ENCODE measurements at places on chromosomes 5 and 9.

- DNase-seq: no peak
These were observed 5.2 kb downstream of the ANKDD1B start for GRCh38 chr5:75616371-75616881.

DNA sequence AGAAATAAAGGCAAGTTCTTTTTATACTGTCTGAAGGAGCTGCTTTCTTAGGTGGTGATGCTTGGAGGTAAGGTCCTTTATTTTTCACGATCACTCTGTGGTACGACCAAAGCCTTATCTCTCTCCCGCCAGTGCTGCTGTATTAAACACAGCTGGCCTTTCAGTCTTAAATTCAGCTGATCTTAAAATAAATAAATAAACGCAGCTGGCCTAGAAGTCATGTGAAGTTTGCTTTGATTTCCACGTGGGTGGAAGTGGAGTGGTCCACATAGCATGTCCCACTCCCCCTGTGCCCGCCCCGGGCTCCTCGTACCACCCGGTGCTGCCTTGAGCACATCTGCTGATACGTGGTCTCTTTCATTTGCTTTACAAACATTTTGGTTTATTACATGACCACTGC, 260.4 kb downstream of the FANCC start:
- DNase-seq: no peak

DNA sequence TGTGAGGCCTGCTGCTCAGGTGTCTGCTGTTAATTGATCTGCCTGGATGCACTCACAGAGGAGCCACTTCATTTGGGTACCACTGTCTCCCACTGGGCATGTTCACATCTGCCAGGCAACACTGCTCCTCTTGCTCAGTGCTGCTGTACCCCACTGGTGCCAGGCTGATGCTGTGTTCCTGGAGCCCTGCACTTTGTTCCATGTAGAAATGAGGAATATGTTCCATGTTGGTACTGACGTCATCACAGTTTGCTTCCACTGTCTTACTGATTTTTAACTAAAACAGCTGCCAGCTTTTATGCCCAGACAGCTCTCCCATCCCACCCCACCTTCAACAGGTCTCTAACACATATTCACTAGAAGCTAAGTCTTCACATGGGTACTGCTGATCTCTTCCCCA, 355.7 kb downstream of the LRRC70 start:
- DNase-seq: no peak

- DNase-seq: no peak
These were observed 102.7 kb downstream of the FOCAD start for GRCh38 chr9:20786807-20787206.

GRCh38 chr5:54018438-54018837, 291.9 kb downstream of the ARL15 start:
- no peak for DNase-seq

DNA sequence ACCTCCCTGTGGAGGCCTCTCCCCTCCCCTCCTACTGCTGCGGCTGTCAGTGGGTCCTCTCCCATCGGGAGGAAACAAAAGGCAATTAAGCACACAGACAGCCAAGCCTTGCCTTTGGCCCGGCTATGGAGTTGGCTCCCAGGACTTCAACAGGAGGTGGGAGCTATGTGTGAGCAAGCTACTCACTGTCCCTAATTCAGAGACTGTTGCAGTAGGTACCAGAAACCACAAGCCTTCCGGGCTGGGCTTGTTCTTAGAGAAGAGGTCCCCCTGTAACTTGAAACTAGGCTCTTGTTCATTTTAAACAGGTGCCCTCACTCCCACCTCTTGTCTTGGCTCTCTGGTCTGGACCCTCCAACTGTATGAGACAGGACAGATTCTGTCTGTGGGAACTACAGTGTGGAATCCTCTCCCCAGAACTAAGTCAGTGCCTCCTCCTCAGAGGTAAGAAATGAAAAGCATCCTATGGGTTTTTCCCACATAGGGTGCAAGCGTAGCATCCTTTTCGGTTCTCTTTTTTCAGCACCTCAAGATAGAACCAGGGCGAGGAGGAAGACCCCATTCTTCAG, 561.1 kb downstream of the EBF1 start:
- no peak for DNase-seq

GRCh38 chr5:116377276-116378006, 197.2 kb downstream of the SEMA6A start:
- DNase-seq: no peak

DNA sequence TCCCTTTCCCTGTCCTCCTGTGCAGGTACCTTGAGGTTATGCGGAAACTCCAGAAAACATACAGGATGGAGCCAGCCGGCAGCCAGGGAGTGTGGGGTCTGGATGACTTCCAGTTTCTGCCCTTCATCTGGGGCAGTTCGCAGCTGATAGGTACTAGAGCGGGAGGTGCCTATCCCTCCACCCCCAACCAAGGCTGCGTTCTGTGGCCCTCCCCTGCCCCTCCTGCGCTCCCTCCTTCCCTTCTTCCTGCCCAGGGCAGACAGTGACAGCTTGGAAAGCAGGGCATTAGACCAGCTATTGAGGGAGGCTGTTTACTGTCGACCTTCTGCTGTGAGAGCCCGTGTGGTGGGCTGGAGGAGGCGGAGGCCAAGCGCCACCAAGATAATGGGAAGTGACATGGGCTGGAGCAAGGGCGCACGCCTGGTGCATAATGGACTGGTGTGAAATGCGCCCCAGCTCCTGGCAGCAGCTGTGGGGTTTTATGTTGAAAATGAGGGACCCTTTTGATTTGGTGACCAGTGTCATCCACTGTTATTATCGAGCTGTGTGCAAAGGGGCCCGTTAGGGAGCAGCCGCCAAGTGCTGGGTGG, 25.3 kb downstream of the PTPA start:
- no peak for DNase-seq

- DNase-seq: no peak
These were observed 3.1 kb downstream of the RANBP3L start for GRCh38 chr5:36298552-36298951.

DNA sequence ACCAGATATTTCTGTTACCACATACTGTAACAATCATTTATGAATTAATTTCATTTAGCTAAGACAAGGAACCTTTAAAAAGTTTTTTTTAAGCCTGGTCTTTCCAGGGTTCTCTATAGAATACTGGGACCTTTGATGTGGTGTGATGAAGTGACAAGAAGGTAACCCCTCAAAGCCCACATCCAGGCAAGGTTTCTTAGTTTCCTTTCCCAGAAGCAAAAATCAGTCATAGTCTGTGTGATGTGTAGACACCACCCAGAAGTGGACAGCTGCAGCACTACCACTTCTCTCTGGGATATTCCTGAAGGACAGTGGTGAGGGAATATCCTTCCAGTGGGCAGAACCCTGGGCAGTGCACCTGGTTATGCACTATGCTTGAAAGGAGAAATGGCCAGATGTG, 115.6 kb downstream of the TTC39B start:
- DNase-seq: no peak

DNA sequence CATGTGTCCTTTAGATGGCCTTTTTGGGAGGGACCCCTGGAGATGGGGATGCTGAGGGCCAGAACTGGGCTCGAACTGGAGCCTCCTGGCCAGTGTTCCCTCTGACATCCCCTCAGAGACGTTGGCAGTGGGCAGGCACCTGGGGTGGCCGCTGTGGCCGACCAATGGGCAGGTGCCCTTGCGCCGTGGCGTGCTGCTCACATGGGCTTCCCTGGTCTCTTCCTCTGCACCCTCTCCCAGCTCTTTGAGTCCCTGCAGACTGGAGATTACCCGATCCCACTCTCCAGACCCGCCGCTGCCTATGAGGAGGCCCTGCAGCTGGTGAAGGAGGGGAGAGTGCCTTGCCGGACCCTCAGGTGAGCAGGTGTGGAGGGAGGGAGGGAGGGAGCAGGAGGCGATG, 19.9 kb upstream of the DOLPP1 start:
- no peak for DNase-seq

GRCh38 chr9:121768416-121769015, 117.1 kb downstream of the DAB2IP start:
- DNase-seq: no peak

GRCh38 chr9:129696944-129697655, 31.7 kb downstream of the PRRX2 start:
- DNase-seq: no peak

GRCh38 chr9:133835262-133835901, 97.2 kb upstream of the SARDH start:
- DNase-seq: no peak

DNA sequence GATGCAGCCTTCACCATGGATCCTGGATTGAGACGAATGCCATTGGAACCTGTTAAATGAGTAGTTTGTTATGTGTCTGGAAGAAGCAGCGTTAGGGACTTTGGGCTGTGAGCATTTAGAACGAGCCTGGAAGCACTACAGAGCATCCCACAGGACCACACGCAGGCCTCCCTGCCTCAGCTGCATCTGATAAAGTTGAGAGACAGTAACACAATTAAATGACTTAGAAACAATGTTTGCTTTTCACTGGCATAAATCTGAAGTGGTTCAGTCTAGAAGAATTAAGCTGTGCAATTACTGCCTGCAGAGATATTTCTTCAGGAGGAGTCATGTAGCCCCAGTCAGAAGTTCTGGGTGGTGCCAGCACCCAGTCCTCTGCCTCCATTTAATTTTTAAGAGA, 9.8 kb upstream of the TLX3 start:
- DNase-seq: no peak

DNA sequence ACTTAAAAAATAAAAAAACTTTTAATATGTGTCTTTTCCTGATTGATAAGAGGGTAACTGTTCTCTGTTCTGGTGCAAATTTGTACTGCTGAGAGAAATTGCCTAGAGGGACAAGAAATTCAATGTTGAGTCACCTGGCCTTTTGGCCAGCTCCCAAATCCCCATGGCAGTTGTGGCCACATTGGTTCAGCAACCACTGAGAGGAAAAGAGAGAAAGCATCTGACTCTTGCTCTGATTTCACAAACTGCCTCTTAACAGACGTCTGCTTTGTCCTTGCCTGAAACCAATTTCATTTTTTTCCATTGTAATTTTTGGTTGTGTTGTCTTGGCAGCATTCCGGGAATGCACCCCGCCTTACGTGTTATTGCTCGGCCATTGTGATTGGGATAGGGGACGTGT, 42.4 kb downstream of the NTRK2 start:
- no peak for DNase-seq

GRCh38 chr5:55062039-55062779, 38.2 kb downstream of the GZMK start:
- DNase-seq: peak; percentile 58

GRCh38 chr5:115428676-115429075, 115.9 kb downstream of the FEM1C start:
- DNase-seq: no peak

DNA sequence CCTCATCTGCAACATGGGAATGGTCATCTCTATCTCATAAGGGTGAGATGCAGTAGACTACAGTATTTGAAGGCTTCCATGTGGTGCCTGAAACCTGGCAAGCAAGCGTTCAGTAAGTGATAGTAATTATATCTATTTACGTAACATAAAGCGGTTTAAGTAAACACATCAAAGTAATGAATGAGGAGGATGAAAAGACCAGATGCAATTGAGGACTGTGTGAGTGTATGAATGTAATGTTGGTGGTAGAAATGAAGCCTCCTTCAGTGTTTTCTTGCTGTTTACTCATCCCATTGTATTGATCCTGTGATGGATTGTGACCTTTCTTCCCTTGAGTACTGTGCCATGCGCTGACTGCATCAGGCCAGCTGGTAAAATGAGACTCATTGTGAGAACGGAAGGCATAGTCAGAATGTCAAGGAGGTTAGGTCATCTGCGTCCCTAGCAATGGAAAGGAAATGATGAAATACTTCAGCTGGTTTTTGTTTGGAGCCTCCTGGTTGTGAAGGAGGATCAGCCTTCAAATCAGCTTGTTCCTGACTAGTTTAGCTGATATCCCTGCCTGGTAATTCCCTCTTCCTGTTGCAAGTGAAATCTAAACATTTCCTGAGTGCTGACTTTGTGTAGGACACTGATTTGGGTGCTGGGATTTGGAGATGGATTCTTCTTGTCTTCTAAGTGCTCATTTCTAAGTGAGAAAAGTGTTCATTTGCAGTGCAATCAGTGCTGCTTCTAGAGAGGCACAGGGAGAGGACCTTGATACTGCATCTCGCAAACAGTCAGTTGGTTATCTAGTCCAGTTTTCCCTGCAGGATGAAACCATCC, 35.6 kb downstream of the TNFSF8 start:
- no peak for DNase-seq

DNA sequence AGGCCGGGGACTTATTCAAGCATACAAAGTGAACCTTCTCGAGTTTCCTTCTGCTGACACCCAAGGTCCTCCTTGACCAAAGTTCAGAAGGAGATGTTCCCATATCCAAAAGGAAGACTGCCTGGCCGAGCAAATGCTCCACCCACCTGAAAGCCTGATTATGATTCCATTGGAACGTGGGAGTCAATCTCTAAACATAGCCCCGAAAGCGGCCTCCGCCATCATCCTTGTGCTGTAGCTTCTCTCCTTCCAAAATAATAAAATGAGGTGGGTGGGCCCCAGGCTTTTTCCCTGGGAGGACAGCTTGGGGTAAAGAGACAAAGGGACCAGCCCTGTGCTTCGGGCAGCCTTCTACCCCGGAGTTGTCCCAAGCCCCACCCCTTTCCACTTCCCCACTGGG, 355.6 kb upstream of the SLC30A5 start:
- DNase-seq: no peak

DNA sequence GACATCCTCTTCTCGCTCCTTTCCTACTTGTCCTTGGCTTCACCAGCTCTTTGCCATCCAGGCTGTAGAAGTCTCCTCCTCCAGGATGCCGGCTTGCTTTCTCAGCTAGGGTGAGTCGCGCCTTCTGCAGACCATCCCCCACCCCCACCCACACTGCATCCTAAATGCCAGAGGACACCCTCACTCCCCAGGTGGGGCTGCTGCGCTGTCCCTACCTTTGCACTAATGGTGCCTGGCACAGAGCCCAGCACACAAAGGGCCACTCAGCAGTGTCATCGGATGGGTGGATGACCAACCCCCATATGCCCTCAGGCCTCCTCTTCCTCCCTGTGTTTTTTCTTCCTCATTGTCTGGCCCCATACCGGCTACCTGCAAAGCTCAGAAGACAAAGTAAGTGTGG, 14.8 kb downstream of the IL9 start:
- DNase-seq: no peak

- no peak for DNase-seq
These were observed 94.7 kb downstream of the MYO10 start for GRCh38 chr5:16841416-16841815.

DNA sequence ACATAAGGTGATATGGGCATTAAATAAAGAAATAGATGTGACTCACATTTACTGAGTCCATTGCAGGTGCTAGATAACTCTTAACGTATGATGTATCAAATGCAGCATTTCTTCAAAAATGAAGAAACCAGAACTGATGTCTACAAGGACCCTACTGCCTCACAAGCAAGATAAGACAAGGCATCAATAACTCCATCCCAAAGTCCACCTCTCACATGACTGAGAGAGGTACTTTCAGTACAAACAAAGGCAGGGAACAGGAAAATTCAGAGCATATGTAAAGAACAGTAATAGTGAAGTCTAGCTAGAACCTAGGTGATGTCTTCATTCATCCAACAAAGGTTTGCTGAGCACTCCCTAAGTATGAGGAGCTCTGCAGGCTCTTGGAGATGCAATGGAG, 54.7 kb downstream of the KLHL3 start:
- DNase-seq: no peak

GRCh38 chr5:135236228-135236907, 162.7 kb downstream of the MACROH2A1 start:
- no peak for DNase-seq

GRCh38 chr5:1914471-1914870, 31.7 kb upstream of the IRX4 start:
- no peak for DNase-seq

Data from CD4-positive, alpha-beta T cell treated with Interleukin-12 subunit alpha and Interleukin-12 subunit beta, for 1 hour (primary cell).